ENCODE measurements at places on chromosomes 5 and 9. TPM values are rescaled to one million over a fixed set of nuclear protein-coding genes. Genes with fewer than 3 reads are reported as not detected.

The HEMGN gene
- polyA plus RNA-seq: 0.13 TPM

The SPINK6 gene
- not detected for polyA plus RNA-seq

The LIX1 gene
- 0.06 TPM for polyA plus RNA-seq

- no peak for DNase-seq
- no peaks in the 10 kb centered on the region for H3K4me1 ChIP-seq
- H3K4me3 ChIP-seq: no peak overlapping the region
- no peak overlapping the region for H3K27ac ChIP-seq
- no peaks in the 10 kb centered on the region for H3K27me3 ChIP-seq
- H3K36me3 ChIP-seq: no peaks in the 10 kb centered on the region
Observed at GRCh38 chr9:1173993-1174392, 123.8 kb downstream of the DMRT2 start.

DNA sequence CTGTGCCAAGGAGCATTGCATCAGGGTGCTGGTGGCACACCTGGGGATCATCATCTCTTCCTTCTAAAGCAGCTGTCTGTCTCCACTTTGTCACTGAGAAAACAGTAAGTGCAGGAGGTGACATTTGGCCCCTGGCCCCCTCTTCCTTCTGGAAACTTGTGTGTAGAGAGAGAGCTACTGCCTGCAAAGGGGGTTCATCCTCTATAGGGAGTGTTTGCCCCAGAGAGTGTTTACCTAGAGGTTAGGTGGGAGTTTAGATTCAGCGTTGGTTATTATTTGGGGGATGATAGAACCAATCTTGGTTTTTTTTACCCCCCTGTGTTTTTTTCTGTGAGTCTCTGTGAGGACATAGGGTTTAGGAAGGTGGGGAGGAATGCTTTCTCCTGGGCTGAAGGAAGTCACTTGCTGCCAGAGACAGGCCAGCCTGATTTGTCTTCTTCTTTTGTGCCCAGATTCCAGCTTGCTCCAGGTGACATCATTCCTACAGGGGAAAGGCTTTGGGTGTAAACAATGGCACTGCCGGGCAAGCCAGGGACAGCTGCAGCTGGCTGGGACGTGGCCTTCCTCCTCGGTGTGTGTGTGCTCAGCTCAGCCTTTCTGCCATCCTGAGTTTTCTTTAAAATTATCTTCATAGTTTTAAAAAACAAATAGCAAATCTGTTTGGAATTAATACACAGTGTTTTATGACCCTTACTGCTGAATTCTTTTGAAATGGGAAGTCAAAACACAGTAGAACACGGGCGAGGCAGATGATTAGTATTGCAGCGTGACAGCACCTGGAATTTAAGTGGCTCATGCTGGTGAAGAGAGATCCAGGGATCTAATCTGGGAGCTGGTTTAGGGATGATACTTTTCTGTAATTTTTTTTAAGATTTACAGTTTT lies 24.5 kb downstream of the PRRC2B start:
- H3K27me3 ChIP-seq: no peaks in the 10 kb centered on the region
- DNase-seq: no peak
- H3K4me3 ChIP-seq: no peak overlapping the region
- H3K27ac ChIP-seq: no peak overlapping the region
- no peaks in the 10 kb centered on the region for H3K36me3 ChIP-seq

- no peaks in the 10 kb centered on the region for H3K27me3 ChIP-seq
- no peak for DNase-seq
- H3K4me3 ChIP-seq: no peak overlapping the region
- H3K4me1 ChIP-seq: no peaks in the 10 kb centered on the region
Observed at GRCh38 chr5:130520211-130520610, 615.9 kb downstream of the CHSY3 start.

DNA sequence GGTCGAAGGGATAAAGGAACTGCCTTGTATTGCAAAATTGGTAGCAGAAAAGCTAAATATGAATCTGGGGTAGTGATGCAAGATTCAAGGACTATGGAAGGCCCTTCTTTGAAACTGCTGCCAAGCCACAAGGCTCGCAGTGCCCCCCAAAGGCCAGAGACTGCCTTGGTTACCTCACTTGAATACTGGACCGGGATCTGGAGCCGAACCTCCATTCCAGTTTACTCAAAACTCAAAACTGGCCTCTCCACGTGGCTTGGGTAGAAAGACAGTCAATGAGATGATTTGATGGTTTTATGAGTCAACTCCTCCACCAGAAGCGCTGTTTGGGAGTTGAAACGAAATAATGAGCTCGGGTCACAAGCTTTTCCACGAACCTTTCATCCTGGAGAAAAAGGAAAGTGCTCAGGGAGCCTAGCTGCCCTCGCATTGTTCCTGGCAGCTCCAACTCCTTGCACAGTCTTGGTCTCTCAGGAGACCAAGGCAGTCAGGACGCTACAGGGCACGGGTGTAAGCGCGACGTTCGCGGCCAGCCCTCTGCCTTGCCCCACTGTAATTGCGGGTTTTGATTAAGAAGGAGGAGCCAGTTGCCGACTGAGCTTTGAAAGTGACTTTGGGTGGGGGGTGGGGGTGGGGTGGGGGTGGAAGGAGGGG lies 2.8 kb downstream of the ST8SIA4 start:
- H3K4me1 ChIP-seq: peaks cover 23% of the 10 kb centered on the region
- peak overlapping the region; percentile 95 for H3K27ac ChIP-seq
- peak; percentile 88 for DNase-seq
- H3K27me3 ChIP-seq: no peaks in the 10 kb centered on the region
- H3K4me3 ChIP-seq: peak overlapping the region; percentile 70

GRCh38 chr5:6829150-6829784 lies 116.0 kb downstream of the TENT4A start:
- no peaks in the 10 kb centered on the region for H3K36me3 ChIP-seq
- no peaks in the 10 kb centered on the region for H3K27me3 ChIP-seq
- H3K4me1 ChIP-seq: no peaks in the 10 kb centered on the region
- H3K27ac ChIP-seq: no peak overlapping the region
- H3K4me3 ChIP-seq: no peak overlapping the region

GRCh38 chr5:138138949-138139780 lies at the start of gene NME5:
Gene NME5, minus strand, starts transcription at chr5:138139428. Its CDS starts 648 bp downstream, at chr5:138138780.
- no peaks in the 10 kb centered on the region for H3K27me3 ChIP-seq
- no peaks in the 10 kb centered on the region for H3K36me3 ChIP-seq
- H3K4me1 ChIP-seq: peaks cover 8% of the 10 kb centered on the region
- H3K27ac ChIP-seq: no peak within 1 kb of the TSS
- DNase-seq: peak; percentile 80

DNA sequence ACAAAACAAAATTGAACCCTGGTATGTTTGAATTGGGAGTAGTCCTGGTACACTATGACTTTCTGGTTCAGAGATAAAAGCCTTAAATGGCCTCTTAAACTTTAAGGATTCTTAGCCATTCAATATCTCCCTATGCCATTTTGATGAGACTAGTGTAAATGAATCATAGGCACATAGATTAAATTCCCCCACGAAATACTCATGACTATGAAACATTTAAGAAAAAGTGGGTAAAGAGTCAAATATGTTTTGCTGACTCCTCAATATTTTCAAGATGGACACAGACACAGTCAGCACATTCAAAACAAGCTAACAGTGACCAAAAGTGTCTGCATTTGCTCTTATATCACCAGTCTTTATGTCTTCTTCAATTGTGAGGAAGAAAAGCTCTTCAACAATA lies 278.3 kb downstream of the PDE4D start:
- no peak overlapping the region for H3K27ac ChIP-seq
- H3K4me3 ChIP-seq: no peak overlapping the region
- no peaks in the 10 kb centered on the region for H3K36me3 ChIP-seq
- H3K27me3 ChIP-seq: no peaks in the 10 kb centered on the region

DNA sequence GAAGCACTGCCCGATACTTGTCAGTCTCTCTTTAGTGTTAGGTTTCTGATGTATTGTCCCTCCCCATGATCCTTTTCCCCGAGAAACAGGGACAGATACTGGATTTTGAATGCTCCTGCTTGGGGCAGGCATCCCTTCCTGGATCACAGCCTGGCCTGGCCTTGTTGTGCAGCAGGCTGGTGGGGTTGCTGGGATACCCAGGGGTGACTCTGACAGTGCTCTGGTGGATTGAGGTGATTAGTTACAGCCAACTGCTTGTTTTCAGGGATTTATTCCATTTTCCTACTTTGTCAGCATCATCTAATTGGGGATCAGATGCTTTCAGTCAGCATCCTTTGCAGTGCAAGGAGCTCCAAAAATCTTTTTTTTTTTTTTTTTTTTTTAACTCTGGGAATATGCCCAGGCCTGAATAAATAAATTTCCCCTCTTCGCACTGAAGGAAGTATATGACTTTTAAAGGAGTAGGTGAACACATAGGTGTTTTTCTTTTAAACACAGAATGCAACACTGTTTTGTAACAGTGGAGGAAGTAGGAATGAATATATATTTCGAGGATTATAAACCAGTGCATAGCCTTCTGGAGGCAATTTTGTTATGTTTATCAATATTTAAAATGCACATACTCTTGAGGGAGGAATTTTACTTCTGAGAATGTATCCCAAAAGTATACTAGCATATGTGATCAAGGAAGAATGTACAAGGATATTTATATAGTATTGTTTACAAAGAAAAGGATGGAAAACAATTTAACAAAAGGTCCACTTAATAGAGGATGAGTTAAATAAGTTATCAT lies 127.3 kb upstream of the ELL2 start:
- DNase-seq: no peak
- H3K4me3 ChIP-seq: no peak overlapping the region
- H3K27ac ChIP-seq: no peak overlapping the region
- no peaks in the 10 kb centered on the region for H3K36me3 ChIP-seq

DNA sequence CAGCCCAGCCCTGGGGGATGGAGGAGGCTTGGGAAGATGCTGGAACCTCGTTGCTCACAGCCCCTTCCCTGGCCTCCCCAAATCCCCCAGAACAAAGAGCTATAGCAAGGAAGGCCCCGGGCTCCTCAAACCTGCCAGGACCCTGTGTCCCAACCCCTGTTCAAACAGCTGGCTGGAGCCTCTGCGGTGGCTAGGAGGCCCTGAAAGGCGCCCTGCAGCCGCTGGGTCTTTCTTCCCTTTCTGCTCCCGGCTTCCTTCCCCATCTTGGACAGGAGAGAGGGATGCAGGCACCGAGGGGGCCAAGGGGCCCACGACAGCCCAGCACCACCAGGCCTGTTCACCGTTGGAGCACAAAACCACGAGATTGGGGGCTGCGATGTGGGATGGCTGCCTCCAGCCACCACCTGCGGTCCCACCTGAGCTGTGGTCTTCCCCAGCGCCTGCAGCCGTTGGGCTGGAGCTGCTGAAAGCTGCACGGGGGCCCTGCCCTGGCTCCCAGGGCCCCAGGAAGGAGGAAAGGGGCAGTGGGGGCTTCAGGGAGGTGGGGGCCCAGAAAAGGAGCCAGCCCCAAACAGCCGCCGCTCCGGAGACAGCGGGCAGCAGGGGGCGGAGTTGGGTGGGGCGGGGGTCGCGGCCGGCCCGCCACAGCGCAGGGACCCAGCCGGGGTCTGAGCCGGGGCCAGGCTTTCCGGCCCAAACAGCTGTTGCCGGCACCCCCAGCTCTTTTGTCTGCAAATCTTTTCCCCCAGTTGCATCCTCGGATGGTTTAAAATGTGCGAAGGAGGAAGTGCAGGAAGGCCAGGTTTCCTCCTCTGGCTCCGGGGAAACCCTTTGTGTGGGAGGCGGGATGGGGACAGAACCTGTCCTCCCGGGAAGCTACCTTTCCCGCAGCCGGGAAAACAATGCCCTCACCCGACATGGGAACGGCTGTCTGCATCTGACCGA lies 16.1 kb downstream of the NOTCH1 start:
- peaks cover 92% of the 10 kb centered on the region for H3K4me1 ChIP-seq
- DNase-seq: no peak
- H3K4me3 ChIP-seq: no peak overlapping the region

Data from spleen (tissue), 13 donors.